ENCODE measurements at places on chromosomes 3 and 15.

DNA sequence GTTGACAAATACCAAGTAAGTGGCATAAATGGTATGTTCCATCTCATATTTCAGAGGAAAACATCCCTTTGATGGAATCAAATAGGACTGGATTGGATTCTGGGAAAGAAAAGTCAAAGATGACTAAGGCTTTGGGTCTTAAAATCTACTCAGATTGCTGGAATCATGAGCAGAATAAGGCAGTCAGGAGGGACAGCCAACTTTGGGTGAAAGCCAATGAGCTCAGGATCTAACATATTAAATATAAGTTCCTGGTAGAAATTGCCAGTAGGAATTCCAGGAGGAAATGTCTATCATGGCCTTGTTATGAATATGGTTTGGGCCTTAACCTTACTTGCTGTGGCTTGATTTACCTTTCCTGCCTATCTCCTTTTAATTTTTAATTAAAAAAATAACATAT is 55.3 kb downstream of the ISL2 start:
- DNase-seq = no peak

DNA sequence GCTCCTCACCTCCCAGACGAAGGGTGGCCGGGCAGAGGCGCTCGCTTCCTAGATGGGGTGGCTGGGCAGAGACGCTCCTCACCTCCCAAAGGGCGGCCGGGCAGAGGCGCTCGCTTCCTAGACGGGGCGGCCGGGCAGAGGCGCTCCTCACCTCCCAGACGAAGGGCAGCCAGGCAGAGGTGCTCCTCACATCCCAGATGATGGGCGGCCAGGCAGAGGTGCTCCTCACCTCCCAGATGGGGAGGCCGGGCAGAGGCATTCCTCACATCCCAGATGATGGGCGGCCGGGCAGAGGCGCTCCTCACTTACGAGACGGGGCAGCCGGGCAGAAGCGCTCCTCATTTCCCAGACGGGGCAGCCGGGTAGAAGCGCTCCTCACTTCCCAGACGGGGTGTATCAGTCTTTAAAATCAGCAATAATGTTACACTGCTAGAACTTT is 19.4 kb upstream of the CCNL1 start:
- no peak for DNase-seq

DNA sequence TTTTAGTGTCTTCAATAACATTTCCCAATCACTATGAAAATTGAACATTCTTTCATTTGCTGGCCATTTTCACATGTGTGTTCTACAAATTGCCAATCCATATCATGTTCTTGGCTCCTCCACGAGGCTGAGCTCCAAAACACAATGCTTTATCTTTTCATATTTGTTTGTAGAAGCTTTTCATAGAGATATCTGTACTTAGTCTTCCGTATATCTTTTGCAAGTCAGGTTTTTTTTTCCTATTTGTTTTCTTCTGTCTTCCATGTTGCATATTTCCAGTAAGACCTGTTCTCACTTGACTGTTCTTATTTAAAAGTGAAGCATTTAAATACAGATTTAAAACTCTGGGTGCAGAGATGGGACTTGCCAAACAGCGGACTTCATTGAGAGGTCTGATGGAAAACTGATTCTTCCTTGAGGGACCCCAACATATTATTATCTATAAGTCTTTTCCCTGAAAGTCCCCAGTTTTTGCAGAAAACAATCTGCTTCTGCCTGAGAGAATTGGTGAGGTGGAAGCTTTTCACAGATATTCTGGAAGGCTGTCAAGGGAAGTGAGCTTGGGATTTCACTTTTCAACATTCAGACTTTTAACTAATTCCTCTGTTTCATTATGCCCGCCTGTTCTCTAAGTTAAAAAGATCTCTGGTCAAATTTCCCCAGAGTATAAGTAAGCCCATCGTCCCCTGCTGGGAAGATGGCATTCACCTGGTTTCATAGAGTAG is 77.8 kb upstream of the KCNMB2 start:
- DNase-seq = no peak

DNA sequence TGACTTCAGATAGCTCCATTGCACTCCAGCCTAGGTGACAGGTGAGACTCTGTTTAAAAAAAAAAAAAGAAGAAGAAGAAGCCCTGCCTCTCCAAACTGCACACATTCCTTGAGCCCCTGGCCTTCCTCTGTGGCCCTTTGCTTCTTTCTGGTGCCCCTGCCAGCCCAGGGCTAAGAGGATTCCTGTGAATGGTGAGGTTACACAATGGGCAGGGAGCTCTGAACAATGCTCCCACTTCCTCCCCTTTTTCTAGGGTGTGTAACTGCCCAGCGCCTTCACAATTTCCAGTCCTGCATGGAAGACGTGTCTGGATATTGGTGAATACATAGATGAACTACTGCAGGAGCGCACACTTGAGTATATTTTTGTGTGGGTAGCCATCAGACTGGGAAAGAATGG is 3.6 kb upstream of the AMOTL2 start:
- no peak for DNase-seq

DNA sequence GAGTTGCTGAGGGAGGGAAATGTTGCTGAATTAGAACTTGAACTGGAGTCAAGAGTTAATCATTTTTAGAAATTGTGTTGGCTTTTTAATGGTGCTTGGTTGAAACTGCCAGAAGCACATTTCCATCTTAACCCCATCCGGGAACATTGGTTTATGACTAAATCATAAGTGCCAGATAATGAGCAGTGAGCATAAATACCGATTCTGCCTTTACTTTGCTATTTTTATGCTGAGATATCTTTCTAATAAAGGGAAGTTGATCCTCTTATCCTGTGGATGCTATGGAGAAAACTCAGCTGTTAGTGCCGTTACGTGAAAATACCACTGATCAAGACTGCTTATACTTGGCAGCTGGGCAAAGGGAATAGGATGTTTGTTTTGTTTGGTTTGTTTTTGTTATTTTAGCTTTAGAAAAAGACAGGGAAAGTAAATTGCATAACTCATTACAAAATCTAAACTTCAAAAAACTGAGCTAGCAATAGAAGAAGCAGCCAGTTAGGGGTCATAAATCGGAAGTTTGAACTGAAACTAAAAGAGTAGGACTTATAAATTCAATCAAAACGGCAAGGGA is 813.1 kb downstream of the NAALADL2 start:
- DNase-seq = no peak

- DNase-seq = no peak
These were observed 32.3 kb downstream of the SLC9C1 start for GRCh38 chr3:112261742-112262141.

GRCh38 chr3:137222736-137223225 is 265.0 kb downstream of the IL20RB start:
- no peak for DNase-seq

DNA sequence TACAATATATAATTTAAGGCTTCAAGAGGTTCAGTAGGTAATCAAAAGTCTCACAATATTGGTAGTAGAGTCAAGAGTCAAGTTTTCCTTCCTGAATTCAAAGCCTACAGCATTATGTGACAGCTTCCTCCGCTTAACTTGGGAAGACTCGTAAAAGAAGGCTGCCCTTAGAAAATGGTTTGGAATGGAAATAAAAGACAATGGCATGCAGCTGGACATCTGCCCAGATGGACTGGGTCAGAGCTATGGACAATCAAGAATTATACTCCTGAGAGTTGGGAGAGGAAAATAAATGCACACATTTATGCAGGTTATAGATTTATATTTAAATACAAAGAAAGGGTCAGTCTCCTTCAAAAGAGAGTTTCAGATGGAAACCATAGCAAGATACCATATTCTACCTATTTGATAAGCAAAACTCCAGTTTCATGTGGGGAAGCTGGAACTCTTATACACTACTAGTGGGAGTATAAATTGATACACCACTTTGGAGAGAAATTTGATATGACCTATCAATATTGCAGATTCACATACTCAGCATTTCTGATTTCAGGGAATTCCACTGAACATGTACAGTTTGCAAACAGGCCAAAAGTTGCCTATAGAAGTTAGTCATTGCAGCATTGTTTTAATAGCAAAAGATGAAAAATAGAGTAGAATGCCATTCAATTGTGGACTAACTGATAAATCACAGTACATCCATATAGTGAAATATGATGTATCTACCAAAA is 6.1 kb downstream of the CRYBG3 start:
- no peak for DNase-seq

DNA sequence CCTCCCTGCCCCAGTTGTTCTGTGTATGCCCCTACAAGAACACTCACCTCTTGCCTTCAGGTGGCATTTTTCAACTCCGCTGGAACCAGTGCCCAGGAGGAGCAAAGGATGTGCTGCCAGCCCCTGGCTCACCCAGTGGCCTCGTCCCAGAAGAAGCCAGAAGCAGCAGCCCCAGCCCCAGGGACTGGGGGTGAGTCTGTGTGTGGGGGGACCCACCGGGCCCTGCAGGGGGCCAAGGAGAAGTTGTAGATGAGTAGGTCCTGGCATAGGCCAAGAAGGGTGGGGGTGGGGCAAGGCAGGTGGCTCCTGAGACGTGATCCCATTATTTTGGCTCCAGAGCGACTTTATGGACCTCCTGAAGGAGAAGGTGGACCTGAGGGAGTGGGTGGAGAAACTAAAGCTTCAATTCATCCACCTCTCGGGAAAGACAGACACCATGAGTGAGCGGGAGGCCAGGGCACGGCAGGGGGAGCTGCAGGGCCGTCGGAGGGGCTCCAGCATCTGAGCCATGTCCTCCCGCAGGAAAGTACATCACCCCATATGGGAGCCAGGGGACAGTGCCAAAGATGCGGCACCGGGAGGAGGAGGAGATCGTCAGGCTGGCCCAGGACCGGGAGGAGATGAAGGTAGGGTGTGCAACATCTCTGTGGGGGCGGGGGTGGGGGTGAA is 29.3 kb downstream of the NGRN start:
- DNase-seq = no peak
